ENCODE measurements at places on chromosomes 2 and 18.

- no peak for DNase-seq
Observed at GRCh38 chr2:196274387-196274809, 103.0 kb upstream of the STK17B start.

- DNase-seq, result no peak
Observed at GRCh38 chr2:216424274-216424673, 12.0 kb downstream of the SMARCAL1 start.

DNA sequence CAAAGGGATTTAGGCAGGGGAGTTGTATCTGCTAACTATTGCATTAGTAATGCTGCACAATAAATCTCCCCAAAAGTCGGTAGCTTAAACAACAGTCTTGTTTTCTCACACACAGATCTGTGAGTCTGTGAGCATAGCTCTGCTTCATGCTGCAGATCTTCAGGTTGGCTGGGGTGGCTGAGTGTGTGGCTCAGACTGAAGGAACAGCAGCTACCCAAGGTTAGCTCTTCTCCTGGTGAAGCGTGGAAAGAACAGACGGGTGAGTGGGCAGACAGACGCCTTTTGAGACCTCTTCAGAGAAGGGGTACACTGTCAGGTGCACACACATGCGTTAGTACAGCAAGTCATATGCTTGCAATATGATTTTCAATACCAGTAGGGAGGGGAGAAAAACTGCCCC is 3.9 kb upstream of the CCDC85A start:
- no peak for DNase-seq

DNA sequence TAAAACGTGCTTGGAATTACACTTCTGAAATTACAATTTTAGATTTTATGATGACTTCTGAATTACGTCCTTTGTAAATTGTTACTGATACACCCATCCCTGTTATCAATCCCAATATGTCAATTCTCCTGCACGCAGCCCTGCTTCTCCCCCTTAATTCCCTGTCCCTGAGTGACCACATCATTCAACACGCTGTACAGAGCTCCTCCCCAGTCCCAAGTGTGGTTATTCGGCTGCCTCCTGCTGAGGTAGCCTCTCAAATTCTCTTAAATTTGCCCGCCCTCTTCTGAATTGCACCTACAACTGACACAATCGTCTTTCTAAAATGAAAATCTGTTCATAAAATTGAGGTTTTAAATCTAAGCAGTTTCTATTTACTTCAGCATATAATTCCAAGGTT is 10.1 kb downstream of the SERPINB8 start:
- no peak for DNase-seq

DNA sequence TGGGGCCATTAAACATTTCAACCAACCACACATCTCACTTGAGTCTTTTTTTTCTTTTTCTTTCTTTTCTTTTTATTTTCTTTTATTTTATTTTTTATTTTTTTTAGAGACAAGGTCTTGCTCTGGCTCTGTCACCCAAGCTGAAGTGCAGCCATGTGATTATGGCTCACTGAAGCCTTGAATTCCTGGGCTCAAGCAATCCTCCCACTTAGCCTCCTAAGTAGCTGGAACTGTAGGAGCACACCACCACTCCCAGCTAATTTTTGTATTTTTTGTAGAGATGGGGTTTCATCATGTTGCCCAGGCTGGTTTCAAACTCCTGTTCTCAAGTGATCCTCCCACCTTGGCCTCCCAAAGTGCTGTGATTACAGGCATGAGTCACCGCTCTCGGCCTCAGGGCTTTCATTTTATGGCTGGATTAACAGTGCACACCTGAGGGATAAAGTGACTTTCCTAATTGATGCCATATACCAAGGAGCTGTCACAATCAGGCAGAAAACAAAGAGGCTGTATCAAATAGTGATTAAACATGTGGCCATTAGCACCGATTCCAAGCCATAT is 21.5 kb downstream of the KIAA2012 start:
- no peak for DNase-seq

DNA sequence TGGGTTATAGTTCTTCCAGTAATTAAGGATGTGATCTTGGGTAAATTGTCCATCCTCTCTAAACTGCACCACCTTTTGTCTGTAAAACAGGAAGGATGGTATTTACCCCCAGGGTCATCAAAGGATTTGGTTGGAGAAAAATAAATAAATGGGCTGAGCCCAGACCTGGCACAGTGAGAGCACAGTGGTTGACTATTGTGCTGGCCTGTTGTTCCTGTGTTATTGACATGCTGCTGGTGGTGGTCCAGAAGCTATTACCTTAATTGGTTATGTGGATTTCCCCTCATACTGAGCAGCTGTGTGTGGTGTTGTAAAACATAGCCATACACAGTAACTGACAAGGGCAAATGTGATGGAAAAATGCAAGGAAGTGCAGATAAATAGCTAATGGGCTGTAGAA is 746 bp upstream of the IL37 start:
- DNase-seq, result peak; percentile 16

GRCh38 chr18:7921938-7922587 is 354.9 kb downstream of the PTPRM start:
- DNase-seq, result peak; percentile 72

Data from LHCN-M2 (cell line).